ENCODE measurements at places on chromosomes 12 and 14.

- no peak for DNase-seq
These were observed 212.8 kb downstream of the NELL2 start for GRCh38 chr12:44663291-44663690.

DNA sequence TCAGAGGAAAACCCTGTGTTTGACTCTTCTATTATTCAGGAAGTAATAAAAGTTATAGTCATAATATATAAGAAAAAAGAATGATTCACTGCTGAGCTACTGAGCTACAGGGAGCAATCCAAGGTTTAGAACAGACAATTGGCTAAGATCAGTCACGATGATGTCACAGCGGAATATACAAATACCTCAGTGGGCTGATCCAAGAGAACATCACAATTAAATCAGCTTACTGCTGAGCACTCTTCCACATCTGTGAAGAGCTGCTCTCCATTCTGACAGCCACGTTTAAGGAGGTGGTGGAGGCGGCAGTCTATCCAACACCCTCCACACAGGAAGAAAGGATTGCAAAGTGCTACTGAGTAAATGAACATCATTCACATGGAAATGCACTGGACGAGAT is 271.0 kb downstream of the APAF1 start:
- DNase-seq = no peak

DNA sequence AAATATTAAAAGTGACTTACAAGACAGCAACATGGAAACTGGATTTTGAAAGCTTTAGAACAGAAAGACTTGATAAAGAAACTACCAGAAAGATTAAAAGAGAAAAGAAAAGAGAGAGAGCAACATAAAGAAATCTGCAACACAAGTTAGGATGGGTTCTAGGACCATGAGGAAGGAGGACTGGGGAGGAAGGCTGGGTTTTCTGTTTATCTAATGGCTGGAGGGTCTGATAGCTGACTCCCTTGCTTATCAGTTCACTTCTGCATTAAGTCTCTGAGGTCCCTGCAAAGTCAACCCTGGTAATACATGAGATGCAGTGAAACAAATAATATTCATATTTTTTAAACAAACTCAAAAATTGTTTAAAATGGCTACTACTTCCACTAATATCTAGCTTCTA is 90.1 kb downstream of the RPAP3 start:
- no peak for DNase-seq

DNA sequence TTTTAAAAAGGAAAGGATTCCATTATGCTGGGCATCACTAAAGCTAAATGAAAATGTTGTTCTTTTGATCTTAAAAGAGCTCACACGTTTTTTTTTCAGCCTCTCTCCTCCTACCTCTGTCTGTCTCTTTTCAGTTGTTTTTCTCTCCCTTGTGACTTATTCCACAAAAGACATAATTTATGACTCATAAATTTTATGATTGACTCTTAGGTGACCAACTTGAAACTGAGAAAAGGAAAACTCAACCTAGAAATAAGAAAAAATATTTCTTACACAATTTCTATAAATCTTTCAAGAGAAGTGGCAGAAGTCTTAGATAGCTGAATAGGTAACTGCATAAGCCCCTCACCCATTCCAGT is 227.7 kb upstream of the DDHD1 start:
- DNase-seq = no peak

GRCh38 chr12:75954041-75954440 is 77.5 kb downstream of the PHLDA1 start:
- no peak for DNase-seq

GRCh38 chr14:59484639-59485175 is 390 bp downstream of the JKAMP start:
- no peak for DNase-seq

DNA sequence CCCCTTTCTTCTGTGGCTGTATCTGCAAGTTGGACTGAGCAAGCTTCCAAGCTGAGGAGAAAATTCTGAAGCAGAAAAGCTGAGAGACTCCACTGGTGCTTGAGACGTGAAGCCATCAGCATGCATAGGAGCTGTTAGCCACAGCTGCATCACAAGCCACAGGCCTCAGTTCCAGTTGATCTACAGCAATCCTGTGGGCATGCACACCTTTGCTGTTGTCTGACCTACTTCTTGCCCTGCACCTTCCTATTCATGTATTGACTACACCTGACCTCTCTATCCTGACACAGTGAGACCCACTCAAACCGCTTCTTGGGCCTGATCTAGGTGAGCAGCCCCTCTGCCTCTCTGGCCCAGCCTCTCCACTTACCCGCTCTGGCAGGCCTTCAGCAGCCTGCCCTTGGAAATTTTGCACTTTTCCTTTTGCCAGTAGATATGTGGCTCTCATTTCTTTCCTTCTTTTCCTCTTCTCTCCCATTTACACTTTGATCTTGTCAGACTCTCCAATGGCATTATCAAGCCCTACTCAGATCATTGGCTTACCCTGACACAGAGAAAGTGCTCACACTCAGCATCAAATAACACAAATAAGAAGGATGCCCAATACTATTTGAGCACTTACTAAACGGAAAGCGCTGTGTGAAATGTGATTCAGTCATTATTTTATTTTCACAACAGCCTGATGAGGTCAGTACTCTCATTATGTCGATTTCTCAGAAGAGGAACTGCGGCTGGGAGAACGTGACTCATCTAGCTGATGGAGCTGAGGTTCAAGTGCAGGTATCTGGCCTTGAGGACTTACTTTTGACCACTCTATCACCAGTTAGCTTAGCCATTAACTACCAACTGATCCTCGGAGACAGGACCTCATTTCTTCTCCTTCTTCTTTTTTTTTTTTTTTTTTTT is 21.9 kb upstream of the PTGR2 start:
- DNase-seq = peak; percentile 30

DNA sequence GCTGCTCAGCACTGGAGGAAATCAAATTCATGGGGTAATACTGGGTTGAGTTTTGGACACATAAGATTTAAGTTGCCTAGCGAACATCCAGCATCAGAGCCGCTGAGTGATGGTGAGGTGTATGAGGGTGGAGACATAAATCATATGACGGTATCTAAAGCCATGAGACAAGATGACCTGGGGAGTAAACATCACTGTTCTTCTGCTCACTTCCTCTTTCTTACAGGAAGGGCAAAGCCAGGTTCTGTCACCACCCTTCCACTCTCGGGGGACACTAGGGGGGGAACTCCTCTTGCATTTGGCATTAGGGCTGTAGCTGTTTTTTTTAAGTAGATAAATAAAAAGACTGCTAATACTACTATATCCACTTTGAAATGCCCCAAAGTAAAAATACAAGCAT is 24.0 kb downstream of the PRDM4 start:
- no peak for DNase-seq

DNA sequence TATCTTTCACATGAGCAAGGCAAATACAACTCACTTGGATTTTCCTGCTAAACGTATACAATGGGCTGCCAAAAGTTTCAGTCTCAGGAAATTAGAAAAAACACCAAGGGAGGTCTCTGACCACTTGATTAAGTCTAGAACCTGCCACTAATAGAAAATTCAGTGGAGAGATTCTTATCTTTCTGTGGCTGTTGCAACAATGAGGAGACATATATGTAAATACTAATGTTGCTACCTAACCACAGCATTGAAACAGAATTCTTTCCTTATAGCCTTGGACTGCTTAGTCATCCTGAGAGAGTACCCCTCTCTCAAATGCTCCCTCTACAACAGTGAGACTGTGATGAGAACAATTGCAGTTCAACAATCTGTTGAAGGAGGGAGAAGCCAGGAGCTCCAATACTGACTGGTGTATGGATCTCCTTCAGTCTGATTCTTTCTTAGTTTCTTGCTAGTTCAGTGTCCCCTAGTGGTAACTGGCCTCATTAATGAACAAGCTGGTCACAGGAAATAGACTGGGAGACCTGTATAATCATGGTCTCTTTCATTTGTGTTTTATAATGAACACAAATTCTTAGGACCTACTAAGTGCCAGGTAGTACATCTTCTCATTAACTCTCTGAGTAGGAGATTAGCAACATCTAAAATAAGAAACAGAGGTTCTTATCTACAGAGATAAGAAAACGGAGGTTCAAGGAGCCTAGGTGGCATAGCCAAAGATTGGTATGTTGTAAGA is 164.5 kb downstream of the SLC38A4 start:
- no peak for DNase-seq

- DNase-seq = no peak
These were observed 650.7 kb downstream of the C12orf50 start for GRCh38 chr12:87378526-87378925.

GRCh38 chr14:98368916-98369315 is 903.1 kb downstream of the BCL11B start:
- no peak for DNase-seq

GRCh38 chr12:132488127-132489077 is 1.5 kb upstream of the FBRSL1 start:
- no peak for DNase-seq

DNA sequence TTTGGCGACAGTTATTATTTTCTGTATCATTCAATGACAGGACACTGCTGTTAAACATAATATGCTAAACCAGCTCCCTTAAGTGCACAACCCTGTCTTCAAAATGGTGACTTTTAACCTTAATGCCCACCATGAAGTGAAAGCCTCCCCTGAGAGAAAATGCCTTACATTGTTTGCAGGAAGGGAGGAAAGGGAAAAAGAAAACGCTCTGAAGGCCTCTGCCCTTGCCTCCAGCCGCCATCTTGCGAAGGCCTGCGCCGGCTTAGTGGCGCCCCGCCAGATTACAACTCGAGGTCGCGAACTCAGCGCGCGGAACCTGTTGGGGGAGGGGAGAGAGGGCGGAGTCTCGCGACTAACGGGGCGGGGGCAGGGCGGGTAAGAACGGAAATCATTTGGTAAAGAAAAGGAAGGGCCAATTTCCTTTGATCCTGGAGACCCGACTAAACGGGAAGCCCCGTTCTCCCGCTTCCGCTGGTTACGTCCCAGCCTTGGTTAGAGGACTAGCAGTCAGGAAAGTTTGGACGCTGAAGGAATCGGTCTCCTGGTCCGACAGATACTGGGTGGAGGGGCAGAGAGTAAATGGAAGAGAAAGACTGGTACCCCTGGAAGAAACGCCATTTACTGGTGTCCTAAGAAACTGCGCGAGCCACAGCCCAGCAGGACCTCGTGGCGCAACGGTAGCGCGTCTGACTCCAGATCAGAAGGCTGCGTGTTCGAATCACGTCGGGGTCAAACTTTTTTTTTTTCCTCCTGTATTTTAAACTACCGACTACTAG is 11.6 kb upstream of the TMPO start:
- DNase-seq = peak; percentile 98

- no peak for DNase-seq
These were observed 2.1 kb downstream of the LDHB start for GRCh38 chr12:21655591-21655990.

- no peak for DNase-seq
These were observed 6.9 kb downstream of the SDR9C7 start for GRCh38 chr12:56927281-56927680.

DNA sequence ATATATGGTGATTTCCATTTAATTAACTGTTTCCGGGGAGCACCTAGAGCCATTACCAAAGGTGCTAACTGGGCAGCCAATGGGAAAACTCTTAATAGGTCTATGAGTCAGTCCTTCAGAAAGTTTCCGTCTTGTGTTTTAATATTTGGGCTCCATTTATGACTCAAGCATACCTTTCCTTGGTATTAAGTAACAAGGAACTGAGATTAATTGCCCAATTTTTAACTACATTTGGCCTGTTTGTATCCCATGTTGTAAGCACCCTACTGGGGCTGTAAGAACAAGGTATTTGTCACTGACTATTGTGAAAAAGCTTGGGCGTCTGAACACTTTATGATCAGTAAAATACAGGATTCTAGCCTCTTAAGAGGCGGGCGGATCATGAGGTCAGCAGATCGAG is 62.8 kb upstream of the FOXN3 start:
- DNase-seq = no peak

- no peak for DNase-seq
These were observed 96.6 kb downstream of the NKX2-1 start for GRCh38 chr14:36423430-36423829.

DNA sequence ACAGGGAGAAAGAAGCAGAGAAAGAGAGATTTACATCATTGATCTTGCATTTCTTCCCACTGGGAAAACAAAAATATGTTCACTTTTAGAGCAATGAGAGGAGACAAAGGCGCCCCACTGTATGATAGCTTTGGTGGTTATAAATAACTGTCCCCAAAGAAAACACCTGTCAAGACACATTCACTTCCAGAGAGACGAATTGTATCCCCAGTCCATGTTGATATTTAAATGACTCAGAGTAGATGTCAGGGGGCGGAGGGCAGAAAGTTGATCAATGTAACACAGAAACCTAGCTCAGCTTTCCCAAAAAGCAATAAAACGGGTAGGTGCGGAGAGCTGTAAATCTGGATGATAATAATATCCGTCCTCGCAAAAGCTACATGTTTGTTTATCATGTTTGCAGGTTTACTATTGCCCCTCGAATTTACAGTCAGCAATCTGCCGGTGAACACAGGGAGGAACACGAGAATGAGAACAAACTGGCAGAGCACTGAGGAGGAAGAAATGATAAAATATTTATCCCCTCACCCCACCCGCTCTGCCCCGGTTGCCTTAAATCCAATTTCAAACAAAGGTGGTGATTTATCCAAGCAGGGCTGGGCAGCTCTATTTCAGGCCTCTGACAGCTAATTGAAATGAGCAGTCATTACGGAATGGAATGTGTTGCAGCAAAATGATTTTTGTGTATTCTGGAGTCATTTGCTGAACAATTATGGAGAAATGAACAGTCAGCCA is 84.4 kb downstream of the CMKLR1 start:
- DNase-seq = no peak

DNA sequence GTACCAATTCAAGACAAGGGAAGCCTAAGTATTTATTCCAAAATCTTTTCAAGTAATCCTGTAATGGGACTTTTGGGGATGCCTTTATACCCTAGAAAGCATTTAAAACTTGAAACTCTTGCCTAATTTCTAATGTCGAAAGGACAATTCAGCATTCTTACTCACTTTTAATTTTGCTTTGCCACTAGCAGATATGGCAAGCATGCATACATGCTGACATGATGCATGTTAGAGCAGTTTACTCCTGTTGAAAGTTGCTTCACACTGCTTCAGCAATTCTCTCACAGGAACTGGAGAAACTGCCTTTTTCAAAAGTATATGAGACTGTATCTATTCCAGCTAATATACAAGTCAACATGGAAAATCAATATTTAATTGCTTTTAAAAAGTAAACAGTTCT is 79.9 kb downstream of the TAOK3 start:
- DNase-seq = no peak

GRCh38 chr12:117101953-117102799 is 3.0 kb upstream of the TESC start:
- no peak for DNase-seq
